ENCODE measurements at places on chromosomes 11 and 22.

DNA sequence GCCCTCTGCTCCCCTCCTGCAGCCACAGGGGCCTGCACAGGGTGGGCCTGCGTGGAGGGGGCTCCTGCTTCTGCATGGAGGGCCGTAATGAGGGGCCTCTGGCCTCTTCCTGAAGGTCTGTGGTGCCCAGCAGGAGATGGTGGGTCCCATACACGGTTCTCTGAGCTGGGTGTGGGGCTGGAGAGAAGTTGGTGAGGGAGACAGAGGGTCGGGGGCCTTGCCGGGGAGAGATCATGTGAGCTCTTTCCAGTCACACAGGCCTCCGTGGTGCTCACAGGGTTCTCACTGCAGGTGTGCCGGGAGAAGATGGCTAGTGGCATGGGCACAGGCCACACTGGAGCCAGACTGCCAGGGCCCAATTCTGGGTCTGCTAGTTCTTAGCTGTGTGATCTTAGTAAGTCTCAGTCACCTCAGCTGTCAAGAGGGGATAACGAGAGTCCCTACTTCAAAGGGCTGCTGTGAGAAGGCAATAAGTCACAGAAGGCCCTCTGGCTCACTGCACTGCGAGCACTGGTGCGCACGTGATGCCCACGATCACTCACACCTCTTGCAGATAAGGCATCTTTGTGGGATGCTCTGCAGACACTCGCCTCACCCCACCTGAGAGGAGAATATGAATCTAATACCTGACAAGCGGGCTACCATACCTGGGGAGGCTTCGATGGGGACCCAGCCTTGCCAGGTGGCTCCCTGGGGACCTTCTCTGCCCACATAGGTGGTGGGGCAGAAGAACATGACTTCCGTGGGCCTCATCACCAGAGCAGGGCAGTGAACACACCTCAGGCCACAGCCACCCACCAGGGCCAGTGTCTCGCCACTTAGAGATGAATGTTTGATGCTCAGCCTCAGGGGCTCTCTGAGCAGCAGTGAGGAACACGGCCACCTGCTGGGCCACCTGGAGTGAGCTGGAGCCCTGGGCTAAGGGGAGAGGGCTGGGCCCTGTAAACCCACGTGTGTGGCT, 14.5 kb downstream of the KCNC1 start:
- DNase-seq: no peak

GRCh38 chr11:68497761-68498160, 37.2 kb downstream of the PPP6R3 start:
- DNase-seq: no peak

DNA sequence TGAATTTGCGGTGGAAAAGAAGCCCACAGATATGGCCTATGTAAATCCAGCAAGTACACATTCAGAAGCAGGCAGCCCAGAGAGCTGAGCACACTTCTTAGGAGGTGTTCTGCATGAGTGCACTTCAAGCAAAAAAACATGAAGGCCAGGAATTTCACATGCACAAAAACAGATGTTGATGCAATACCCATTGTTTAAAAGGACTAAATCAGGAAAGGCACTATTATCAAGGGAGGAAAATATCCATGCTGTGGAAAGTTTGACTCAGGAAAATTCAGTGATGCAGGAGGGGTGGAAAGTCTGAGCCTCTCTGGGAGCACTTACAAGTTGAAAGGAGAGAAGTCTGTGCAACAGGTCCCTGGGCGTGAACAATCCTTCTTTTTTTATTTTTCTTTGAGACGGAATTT, 15.8 kb upstream of the CARS1 start:
- DNase-seq: no peak

GRCh38 chr11:83367745-83368144, 81.6 kb upstream of the CCDC90B start:
- DNase-seq: no peak

- DNase-seq: no peak
These were observed 494.5 kb upstream of the RAG2 start for GRCh38 chr11:37092487-37092886.

GRCh38 chr11:29395555-29396072, 621.2 kb downstream of the KCNA4 start:
- no peak for DNase-seq

GRCh38 chr11:18564149-18564548, 24.4 kb downstream of the UEVLD start:
- no peak for DNase-seq

DNA sequence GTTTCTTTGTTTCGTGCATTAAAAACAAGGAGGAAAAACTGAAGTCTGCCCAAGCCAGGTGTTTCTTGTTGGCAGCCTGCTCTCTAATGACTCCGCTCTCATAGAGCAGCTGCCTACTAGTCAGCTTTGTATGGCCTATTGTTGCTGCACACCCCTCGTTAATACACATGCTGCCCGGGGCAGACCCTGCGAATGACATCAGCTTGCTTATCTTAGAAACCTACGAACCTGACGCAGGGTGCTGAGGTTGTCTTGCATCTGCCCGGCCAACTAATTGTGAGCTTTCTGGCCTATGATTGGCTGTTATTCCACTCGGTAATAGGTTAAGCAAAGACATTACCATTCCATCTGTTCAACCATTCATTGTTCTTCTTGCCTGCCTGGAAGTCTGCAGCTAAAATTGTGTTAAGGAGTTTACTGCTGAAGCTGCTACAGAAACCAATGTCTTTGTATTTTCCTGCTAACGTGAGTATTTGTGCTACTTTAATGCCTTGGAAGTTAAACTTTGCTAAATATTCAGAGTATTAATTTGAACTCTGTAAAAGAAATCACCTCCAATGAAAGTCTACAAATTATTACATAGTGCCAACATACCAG, 37.5 kb downstream of the ZC3H12C start:
- no peak for DNase-seq

- DNase-seq: no peak
These were observed 238.1 kb downstream of the SWAP70 start for GRCh38 chr11:9901943-9902342.

- DNase-seq: peak; percentile 72
These were observed 238.9 kb downstream of the NTM start for GRCh38 chr11:131609337-131609736.

DNA sequence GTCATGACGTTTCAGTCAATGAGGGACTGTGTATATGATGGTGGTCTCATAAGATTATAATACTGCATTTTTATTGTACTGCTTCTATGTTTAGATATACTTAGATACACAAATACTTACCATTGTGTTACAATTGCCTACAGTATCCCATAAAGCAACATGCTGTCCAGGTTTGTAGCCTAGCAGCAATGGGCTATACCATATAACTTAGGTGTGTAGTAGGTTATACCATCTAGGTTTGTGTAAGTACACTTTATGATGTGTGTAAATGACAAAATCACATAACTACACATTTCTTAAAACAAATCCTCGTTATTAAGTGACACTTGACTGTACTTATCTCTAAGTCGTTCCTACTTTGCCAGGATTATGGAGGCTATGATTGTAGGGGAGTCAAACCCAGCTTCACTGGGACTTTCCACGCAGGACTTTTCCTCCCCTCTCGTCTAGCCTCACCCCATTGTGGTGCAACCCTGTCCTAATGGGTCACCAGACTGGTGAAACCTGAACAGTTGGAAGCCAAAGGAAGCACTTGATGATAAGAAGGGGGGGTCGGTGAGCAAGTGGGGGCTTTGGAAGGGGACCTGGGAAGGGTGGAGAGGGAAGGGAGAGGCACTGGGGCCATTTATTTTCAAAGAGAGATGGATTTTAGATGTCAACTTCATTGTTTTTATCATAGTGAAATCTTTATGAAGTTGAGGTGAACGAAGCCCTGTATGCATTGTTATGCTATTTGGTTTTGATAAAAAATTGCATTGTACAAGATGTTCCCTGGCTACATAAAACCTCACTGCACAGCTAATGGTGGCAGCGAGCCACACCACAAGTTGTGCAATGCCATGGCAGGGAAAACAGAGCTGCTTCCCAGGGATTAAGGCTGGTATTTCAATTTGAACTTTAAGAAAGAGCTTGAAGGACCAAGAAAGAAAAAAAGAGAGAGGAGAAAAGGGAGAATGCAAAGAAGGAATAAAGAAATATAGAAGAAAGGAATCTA, 129.1 kb downstream of the EHF start:
- peak; percentile 53 for DNase-seq

- no peak for DNase-seq
These were observed 110.4 kb upstream of the AKIP1 start for GRCh38 chr11:8800520-8801110.

DNA sequence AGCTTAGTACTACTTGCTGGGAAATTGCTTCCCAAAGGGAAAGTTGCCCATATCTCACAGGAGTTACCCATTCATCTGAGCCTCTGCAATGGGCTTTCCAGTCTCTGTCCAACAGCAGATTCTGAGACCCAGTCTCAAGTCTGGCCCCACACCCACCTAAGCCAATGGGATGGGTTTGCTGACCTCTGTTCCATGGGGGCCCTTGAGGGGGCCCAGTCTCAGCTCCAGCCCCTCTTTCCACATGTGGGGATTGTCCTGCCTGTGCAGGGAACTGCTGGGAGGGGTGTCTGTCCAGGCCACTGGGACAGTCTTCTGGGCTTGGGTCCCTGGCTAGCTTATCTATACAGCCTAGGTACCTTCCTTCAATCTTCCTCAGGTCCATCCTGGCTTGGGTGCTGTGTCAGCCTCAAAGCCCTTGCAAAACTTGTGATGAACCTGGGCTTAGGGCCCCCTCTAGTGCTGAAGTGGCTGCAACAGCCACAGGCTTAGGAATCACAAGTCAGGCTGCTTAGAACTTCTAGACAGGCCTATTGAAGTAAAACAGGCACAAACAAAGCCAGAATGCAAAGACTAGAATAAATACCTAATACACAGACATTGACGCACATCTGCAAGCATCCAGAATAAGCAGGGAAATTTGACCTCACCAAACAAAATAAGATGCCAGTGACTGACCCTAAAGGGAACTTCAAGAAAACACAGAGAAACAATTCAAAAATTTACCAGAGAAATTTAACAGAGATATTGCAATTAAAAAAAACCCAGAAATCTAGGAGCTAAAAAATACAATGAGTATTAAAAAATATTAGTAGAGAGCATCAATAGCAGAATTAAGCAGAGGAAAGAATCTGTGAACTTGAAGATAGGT, 11.7 kb upstream of the PATL1 start:
- DNase-seq: peak; percentile 46

DNA sequence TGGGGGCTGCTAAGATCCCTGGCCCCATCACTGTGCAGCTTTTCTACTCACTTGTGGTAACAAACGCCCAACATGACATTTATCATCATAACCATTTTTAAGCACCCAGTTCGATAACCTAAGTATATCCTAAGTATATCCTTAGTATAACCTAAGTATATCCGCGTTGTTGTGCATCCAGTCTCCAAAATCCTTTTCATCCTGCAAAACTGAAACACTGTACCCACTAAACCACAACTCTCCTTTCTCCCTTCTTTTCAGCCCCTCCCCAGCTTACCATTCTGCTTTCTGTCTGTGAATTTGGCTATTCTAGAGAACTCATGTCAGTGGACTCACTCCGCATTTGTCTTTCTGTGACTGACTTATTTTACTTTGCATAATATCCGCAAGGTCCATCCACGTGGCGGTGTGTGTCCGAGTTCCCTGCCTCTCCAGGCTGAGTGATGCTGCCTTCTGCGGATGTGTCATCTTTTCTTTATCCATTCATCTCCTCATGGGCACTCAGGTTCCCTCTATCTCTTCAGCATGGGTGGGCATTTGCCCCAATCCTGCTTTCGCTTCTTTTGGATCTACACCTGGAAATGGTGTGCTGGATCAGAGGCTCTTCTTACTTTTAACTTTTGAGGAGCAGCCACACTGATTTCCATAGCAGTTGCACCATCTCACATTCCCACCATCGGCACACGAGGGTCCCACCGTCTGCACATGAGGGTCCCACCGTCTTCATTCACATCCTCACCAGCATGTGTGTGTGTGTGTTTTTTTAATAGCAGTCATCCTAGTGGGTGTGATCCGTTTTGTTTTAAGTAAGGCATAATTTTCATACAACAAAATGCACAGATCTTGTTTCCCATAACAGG, 82.4 kb upstream of the CLDN5 start:
- DNase-seq: no peak

DNA sequence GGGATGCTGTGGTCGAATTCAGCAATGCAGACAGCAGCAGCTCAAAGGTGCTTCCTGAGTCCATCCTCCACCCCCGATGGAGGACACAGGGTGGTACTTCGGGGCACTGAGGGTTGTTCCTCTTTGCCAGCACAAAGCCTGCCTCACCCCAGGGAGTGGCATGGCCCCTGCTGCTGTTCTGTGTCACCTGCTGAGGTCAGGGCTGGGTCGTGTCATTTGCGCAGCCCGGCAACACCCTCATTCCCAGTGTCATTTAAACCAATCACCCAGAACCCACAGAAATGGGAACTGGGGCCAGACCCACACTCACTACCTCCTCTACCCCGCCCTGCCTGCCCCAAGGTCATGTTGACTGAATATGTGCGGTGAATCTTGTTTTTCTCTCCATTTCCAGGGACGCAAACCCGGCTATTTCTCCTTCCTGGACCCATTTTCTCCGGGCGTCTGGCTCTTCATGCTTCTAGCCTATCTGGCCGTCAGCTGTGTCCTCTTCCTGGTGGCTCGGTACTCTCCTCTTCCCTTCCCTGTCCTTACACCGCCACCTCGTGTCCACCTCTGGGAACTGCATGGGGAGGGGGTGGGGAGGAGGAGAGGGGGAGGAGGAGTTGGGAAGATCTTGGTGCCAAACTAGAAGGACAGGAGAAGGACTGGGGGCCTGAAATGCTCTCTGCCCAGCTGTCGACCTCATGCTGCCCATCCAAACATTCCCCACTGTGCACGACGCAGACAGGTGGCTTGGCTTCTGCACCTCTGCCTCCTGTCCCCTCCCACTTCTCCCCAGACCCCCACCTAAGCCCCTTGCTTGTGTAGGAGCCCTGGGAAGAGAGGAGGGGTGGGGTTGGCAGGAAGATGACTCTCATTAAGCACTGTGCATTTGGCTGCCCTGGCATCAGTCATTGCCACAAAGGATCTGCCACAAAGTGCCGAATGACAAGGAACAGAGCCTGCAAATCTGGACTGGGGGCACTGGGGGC, 71.2 kb upstream of the TBCEL start:
- peak; percentile 47 for DNase-seq

DNA sequence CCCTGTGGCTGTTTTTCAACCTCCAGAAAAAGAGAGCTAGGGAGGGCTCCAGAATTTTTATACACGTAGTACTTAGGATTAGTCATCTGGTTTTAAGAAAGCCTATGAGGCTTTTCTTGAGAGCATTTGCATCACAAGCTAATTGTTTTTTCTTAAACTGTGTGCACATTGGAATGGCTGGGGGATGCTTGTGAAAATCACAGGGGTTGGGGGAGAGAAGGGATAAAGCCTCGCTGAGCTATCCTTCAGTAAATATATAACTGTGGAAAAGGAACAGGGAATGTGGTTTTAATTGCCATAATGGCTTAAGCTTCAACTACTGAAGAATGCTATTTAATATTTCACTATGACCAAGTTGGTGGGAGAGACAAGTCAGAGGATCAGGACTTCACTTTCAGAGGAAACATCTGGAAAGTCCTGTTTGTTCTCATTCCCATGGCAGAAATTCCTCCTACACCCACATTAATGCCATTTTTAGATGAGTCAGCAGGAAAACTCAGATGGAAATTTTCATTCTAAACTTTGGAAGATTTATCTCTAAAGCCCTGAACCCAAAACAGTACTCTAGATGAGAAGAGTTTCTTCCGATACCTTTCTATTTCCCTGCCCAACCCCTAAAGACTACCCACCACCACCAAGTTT, 591.3 kb downstream of the LRRC4C start:
- DNase-seq: no peak

- no peak for DNase-seq
These were observed 22.8 kb upstream of the P2RY6 start for GRCh38 chr11:73249304-73249703.

GRCh38 chr22:23389271-23390071, 190.6 kb downstream of the IGLL1 start:
- no peak for DNase-seq
